HCEC 1CT (cell line): ENCODE measurements at places on chromosomes 7 and 10.

- DNase-seq, result no peak
Observed at GRCh38 chr10:126907423-126907970, 2.3 kb downstream of the DOCK1 start.

DNA sequence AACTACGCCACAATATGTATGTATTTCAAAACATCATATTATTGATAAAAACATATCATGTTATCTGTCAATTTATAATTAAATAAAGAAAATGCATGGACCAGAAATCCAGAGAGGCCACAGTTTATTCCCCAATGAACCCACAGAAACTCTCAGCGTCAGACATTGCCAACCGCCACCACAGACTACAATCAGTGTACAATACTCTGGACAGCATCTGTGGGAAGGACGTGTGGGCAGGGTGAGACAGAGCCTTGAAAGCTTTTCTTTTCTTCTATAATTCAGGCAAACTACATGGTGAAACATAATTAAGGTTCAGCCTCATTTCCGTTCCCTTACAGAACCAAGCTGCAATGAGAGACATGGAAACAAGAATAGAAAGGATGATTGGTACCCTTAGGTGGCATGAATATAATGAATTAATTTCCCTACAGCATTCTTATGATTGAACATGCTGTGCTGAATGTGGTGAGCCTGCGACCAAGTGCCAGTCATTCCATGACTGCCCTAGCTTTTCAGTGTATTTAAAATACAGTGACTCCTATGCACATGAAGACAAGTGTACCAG, 909.3 kb downstream of the SORCS1 start:
- DNase-seq, result no peak

GRCh38 chr7:153588586-153588985, 463.6 kb upstream of the DPP6 start:
- no peak for DNase-seq

- no peak for DNase-seq
Observed at GRCh38 chr7:898460-898854, 22.1 kb downstream of the GET4 start.

DNA sequence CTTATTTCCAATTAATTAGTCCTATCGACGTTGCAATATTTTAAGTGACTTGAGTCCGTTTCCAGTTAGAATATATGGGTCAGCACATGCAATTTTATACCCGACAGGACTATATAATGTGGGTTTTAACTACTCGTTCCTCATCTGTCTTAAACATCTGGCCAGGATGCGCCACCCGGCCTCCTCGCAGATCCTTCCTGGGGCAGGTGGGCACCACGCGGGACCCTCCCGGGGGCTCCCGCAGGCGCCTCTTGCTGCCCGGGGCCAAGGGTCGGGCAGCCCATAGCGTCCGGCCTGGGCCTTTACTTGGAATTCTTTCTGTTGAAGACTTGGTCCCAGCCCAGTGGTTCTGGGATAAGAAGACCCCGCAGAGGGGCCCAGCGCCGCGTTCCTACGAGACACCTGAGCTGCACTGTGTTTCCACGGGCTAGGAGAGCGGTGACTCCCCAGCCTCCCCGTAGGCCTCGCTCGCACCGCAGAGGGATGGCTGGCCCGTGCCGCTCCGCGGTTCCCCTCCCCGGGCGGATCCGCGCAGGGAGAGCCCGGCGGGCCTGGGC, 10.1 kb upstream of the MNX1 start:
- no peak for DNase-seq

- no peak for DNase-seq
Observed at GRCh38 chr7:14398526-14398925, 409.1 kb upstream of the ETV1 start.

DNA sequence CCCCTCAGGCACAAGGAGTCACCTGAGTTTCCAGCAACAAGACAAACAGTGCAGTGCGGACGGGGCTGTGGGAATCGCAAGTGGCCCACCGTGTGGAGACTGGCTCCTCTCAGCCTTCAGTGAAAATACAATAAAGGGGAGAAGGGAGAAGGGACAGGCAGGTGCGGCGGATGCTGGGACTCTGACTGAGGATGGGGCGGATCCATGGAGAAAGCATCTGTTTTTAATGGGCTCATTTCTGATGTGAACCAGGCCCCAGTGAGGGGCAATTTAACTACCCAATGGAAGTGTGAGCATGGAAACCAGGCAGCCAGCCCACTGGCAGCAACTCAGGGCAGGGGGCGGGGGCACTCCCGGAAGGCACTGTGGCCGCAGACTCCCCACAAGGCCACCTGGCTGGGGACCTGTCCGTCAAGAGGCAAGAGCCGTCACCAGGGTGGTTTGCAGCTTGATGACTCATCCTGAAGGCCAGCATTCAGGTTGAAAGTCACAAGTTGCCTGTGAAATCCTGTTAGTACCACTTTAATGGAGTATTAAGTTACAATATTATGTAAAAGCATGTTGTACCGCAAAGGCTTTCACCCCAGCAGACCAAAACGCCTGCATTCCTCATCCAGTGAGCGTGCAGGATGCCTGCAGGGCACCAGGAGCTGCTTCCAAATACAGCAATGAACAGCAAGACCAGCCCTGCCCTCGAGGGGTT, 476.4 kb downstream of the PTPRN2 start:
- DNase-seq, result no peak

GRCh38 chr7:93551931-93552330, 22.6 kb downstream of the CALCR start:
- DNase-seq, result no peak

- DNase-seq, result no peak
Observed at GRCh38 chr10:121216721-121217181, 365.6 kb downstream of the WDR11 start.

DNA sequence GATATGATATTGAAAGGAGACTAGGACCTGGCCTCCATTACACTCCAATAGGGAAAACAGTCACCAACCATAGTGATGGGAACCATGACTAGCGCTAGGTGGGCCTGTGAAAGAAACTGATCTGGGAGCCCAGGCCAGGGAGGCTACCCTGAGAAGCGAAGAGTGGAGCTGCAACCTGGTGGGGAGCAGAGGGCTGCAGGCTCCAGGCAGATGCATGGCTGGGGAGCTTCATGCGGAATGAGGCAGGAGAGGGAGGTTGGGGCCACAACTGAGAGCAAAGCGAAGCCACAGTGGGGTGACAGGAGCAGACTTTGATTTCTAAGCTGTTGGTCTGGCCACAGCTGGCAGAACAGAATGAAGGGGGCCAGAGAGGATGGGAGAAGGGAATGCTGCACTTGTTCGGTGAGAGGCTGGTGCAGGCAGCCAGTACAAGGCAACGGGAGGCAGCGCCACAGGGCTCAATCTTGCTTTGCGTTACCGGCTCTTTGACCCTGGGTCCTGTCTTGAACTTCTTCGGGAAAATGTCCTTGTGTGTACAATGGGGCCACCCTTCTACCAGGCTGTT, 88.4 kb downstream of the TACC2 start:
- no peak for DNase-seq

DNA sequence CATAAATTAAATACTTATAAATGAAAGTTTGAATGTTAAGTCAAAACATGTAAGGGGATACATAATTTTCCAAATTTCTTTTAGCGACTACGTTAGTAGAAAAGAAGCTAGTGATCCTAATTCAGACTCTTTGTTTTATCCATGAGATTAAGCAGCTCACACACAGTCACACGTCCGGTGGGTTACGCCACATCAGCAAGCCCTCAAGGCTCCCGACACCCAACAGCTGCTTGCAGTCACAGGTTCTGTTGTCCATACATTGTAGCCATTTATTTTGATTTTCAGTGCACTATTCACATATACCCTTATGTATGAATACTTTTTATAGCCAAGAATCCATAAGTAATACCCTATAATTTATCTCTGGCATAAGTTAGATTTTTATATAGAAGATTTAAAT, 39.5 kb downstream of the XRCC2 start:
- peak; percentile 5 for DNase-seq

GRCh38 chr10:126203746-126204145, 184.5 kb downstream of the ADAM12 start:
- DNase-seq, result no peak

DNA sequence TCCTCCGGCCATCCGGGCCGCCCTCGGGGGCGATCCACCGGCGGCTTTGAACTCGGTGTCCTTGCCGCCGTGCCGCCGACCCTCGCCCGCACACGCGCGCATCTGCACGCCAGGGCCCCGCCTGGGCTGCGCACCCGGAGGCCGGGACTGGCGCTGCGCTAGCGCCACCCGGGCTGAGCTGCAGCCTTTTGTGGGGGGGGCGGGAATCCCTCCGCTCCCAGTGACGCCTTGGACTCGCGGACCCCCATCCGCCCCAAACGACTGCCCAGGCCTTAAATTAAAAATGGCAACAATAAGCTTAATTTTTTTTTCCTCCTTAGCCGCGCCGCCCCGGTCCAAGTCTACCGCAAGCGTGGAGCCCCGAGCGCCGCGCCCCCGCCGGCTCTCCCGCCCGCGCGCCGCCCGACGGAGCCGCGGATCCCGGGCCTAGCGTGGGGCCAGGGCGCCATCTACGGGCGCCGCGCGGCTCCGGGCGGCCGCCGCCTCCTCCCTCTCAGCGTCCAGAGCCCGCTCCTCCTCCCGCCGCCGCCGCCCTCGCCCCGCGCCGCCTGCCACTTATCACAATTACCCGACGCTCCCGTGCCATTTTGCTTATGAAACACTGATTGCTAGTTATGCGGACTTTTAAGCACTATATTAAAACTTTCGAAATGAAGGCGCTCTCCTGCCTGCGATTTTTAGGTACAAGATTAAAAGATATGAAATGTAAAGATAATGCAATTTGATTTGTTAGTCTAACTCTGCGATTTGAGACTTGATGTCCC, 7.5 kb upstream of the EBF3 start:
- DNase-seq, result no peak

DNA sequence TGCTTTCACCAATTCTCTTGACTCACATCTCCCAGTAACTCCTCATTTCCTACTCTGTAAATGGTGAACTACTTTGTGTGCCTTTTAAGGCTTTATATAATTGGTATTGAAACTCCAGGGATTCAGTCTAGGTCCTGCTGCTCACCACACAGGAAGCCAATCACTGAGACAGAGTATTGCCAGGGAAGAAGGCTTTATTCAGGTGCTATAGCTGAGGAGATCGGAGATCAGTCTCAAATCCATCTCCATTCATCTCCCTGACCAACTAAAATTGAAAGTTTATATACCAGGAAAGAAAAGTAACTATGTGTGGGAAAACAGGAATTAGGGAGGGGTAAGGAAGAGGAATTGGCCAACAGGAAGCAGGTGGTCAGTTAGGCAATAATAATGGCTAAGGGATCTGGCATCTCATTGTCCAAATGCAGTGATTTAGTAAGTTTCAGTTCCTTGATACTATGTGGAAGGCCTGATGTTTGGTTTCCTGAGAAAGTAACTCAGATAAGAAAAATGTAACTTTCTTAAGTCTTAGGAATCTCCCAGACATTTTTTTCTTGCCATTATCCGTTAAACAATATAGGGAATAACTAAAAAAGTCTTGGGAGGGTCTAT, 10.2 kb upstream of the SDHAF3 start:
- peak; percentile 32 for DNase-seq

DNA sequence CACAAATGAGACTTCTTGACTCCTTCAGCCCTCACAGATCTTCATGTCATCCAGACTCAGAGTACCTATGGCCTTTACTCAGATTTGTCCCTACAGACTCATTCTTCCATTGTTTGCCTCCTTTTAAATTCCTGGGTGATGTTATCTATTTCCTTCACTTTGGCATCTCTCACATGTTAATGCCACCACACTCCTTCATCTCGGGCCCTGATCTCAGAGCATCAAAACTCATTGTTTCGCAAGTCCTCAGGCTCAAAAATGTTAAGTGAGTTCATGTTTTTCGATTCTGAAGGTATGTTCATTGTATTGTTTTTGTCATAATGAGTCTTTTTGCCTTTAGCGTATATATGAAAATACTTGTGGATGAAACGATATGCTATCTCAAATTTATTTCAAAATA, 62.3 kb upstream of the AHR start:
- no peak for DNase-seq

DNA sequence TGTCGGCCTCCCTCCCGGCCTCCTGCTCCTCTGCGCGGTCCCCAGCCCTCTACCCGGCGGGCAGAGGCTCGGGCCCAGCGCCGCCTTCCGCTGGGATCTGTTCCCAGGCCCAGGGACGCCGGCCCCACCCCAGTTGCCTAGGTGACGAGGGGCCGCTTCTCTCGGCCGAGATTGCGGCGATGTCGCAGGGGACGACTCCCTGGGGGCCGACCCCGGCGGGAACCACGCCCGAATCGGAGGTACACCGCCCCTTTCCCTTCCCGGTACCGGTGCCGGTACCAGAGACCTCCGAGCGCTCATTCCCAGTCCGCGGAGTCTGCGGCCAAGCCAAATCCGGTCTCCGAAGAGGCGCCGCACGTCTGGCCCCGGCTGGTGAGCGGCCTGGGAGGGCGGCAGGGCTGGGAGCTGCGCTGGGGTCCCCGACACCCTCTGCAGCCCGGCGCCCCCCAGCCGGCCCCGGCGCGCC, at the start of gene CABCOCO1:
Gene CABCOCO1 (plus strand): TSS at position 136 of the 466 bp plus-strand sequence. CDS start 44 bp downstream, at position 180.
- peak; percentile 70 for DNase-seq

GRCh38 chr10:95273393-95274312, 17.1 kb downstream of the PDLIM1 start:
- DNase-seq, result peak; percentile 98
